Activated T-helper 2 cell treated with anti-CD3 and anti-CD28 coated beads, Interferon-gamma antibody, Interleukin-2, Interleukin-4, amounts not matched to agents 10 μg/mL and 5 μg/mL and 100 μg/mL, durations not matched to agents 14 hours and 24 hours and 36 hours (primary cell): ENCODE measurements at places on chromosomes 3 and 15. TPM values are rescaled to one million over a fixed set of nuclear protein-coding genes. Genes with fewer than 3 reads are reported as not detected.

DNA sequence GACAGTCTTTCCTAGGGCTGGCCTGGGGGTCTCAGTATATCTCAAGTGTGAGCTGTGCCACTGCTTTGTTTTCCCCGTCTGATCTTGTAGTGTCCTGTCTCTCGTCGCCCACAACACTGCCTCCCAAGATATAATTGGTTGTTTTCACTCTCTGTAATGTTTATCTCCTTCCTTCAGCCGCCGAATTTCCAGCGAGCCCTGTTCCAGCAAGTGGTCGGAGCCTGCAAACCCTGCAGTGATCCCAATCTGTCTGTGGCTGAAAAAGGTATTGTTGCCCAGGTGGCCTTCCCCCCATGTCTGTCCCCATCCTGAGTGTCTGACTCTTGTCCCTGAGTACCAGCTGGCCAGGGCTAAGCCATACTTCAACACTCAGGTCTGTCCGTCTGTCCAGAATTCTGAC lies 9.5 kb upstream of the MANF start:
- no peaks in the 10 kb centered on the region for H3K4me1 ChIP-seq
- no peak for DNase-seq
- H3K4me3 ChIP-seq = no peak overlapping the region
- no peak overlapping the region for H3K27ac ChIP-seq
- H3K27me3 ChIP-seq = no peaks in the 10 kb centered on the region

DNA sequence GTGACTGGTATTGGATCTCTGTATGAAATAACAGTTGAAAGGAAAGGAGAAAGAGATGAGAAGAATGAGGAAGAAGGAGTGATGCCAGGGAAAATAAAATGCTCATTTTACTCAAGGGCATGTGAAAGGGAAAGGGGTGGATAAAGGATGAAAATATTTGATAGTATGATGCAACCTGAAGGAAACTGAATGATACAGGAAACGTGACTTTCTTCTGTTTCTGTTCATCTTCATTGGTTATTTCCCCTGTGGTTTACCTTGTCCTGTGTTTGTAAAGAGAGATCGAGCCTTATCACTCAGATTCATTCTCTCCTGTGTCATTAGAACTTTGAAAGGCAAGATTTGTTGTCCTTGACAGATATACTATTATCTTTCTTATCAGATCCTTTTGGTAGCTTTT lies 243.6 kb upstream of the SLITRK3 start:
- DNase-seq = no peak
- H3K36me3 ChIP-seq = no peaks in the 10 kb centered on the region
- no peak overlapping the region for H3K4me3 ChIP-seq
- no peaks in the 10 kb centered on the region for H3K27me3 ChIP-seq

GRCh38 chr3:126397610-126398422 lies 3.1 kb downstream of the CFAP100 start:
- no peaks in the 10 kb centered on the region for H3K4me1 ChIP-seq
- peaks cover 17% of the 10 kb centered on the region for H3K27me3 ChIP-seq
- no peak overlapping the region for H3K27ac ChIP-seq

GRCh38 chr3:150408221-150409124 lies at the start of gene TSC22D2:
Gene TSC22D2, plus strand, starts transcription at chr3:150408298. Its CDS starts 1,053 bp downstream, at chr3:150409351.
- H3K36me3 ChIP-seq = peaks cover 28% of the 10 kb centered on the region
- peaks cover 26% of the 10 kb centered on the region for H3K4me1 ChIP-seq
- peak within 1 kb of the TSS; percentile 90 for H3K27ac ChIP-seq
- H3K4me3 ChIP-seq = peak within 1 kb of the TSS; percentile 93
- DNase-seq = peak; percentile 92
- H3K27me3 ChIP-seq = peaks cover 7% of the 10 kb centered on the region

- no peaks in the 10 kb centered on the region for H3K36me3 ChIP-seq
- no peak overlapping the region for H3K27ac ChIP-seq
- no peak overlapping the region for H3K4me3 ChIP-seq
- peaks cover 36% of the 10 kb centered on the region for H3K27me3 ChIP-seq
- DNase-seq = no peak
Measured at GRCh38 chr15:63378946-63379345, 2.7 kb downstream of the CA12 start.

- H3K4me3 ChIP-seq = no peak overlapping the region
- no peaks in the 10 kb centered on the region for H3K36me3 ChIP-seq
- no peak overlapping the region for H3K27ac ChIP-seq
- no peaks in the 10 kb centered on the region for H3K4me1 ChIP-seq
- peaks cover 25% of the 10 kb centered on the region for H3K27me3 ChIP-seq
Measured at GRCh38 chr15:83306561-83306960, 22.1 kb upstream of the BNC1 start.

DNA sequence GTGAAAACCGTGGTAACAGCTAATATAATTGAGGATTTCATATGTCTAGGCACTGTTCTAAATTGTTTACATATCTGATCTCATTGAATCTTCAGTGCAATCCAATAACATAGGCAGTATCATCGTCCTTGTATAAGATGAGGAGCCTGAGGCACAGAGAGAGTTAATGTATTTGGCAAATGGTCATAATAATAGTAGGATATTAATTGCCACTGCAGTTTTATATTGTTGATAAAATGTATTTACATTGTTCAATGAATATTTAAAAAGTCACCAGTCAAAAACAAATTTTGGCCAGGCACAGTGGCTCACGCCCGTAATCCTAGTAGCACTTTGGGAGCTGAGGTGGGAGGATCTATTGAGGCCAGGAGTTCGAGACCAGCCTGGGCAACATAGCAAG lies 88.5 kb downstream of the EEFSEC start:
- H3K27me3 ChIP-seq = no peaks in the 10 kb centered on the region
- H3K4me1 ChIP-seq = peaks cover 9% of the 10 kb centered on the region
- H3K36me3 ChIP-seq = peaks cover 4% of the 10 kb centered on the region
- no peak for DNase-seq
- H3K27ac ChIP-seq = no peak overlapping the region

DNA sequence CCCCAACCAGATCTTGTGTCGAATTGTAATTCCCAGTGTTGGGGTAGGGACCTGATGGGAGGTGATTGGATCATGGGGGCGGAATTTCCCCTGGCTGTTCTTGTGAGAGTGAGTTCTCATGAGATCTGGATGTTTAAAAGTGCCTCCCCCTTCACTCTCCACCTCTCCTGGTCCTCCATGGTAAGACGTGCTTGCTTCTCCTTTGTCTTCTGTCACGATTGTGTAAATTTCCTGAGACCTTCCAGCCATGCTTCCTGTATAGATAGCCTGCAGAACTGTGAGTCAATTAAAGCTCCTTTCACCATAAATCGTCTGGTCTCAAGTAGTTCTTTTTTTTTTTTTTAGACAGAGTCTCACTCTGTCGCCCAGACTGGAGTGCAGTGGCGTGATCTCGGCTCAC lies 42.3 kb downstream of the NR1D2 start:
- peaks cover 4% of the 10 kb centered on the region for H3K4me1 ChIP-seq
- no peak for DNase-seq
- H3K4me3 ChIP-seq = no peak overlapping the region
- no peaks in the 10 kb centered on the region for H3K36me3 ChIP-seq

DNA sequence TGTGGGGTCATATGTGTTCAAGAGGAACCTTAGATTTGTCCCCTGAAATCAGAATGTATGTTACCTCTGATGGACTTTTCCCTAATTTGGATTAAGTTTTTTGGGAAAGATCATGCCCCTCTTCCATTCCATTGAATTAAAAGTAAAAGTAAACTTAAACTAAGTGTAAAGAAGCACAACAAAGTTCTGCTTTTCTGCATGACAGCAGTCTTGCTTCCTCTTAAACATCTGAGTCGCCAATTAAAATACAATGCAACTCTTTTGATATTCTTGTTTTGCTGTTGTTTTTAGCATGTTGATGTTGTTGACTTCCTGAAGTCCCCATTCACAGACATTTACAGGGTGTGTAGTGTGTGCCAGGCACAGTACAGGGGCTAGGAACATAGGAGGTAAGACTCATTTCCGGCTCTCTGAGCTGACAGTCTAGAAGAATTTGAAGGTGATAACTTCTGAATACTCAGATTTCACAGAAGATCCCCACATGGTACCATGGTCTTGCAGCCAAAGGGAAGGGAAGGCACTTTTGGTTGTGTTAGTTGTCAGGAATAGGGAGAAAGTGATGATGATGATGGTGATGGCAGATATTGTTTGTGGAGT lies 45.0 kb downstream of the USP13 start:
- H3K27ac ChIP-seq = no peak overlapping the region
- DNase-seq = no peak
- H3K27me3 ChIP-seq = no peaks in the 10 kb centered on the region

DNA sequence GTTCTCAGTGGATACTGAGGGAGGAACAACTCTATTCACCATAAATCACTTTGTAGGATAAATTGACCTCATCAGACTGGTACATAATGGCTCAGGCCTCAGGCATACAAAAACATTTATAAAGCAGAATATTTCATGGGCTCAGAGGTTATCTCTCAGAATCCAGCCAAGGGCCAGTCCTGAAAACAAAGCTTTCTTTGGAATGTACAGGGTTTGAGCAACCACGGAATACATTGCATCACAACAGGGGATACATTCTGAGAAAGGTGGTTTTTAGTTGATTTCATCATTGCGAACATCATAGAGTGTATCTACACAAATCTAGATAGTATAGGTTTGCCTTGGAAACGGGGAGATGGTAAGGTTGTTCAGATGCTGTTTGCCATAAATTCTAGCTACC lies 33.4 kb upstream of the CTDSPL2 start:
- H3K27me3 ChIP-seq = no peaks in the 10 kb centered on the region
- no peak for DNase-seq
- no peak overlapping the region for H3K27ac ChIP-seq
- H3K36me3 ChIP-seq = peaks cover 4% of the 10 kb centered on the region
- no peak overlapping the region for H3K4me3 ChIP-seq

- no peak overlapping the region for H3K27ac ChIP-seq
- H3K27me3 ChIP-seq = no peaks in the 10 kb centered on the region
- peaks cover 71% of the 10 kb centered on the region for H3K36me3 ChIP-seq
- no peak for DNase-seq
- H3K4me3 ChIP-seq = no peak overlapping the region
Measured at GRCh38 chr3:171198781-171199472, 172.4 kb upstream of the SLC2A2 start.

The AP3B2 gene
- not detected in 2 replicates for total RNA-seq

- no peak overlapping the region for H3K4me3 ChIP-seq
- H3K27ac ChIP-seq = no peak overlapping the region
- H3K36me3 ChIP-seq = no peaks in the 10 kb centered on the region
- peaks cover 6% of the 10 kb centered on the region for H3K4me1 ChIP-seq
- H3K27me3 ChIP-seq = no peaks in the 10 kb centered on the region
Measured at GRCh38 chr3:50390508-50391224, 31.3 kb upstream of the TMEM115 start.

The EPHB3 gene
- total RNA-seq = not detected in 2 replicates

The UACA gene
- total RNA-seq = 1.1 and 1.3 TPM in 2 replicates

The TMEM158 gene
- total RNA-seq = 1.7 and 1.9 TPM in 2 replicates

DNA sequence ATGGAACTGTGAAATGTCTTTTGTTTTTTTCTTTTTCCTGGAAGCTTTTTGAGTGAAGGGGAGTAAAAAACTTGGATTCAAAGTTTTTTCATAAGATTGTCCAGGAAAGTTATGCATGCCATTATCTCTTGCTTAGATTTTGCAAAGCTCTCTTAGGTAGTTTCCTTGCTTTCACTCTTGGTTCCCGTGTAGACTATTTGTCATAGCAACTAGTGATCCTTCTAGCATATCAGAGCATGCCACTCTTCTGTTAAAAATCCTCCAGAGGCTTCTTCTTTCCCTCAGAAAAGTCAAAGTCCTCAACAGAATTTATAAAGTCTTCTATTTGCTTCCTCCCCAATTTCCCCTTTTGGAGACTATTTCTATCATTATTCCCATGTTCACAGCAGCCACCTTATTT lies 21.1 kb downstream of the GTF2E1 start:
- peaks cover 13% of the 10 kb centered on the region for H3K36me3 ChIP-seq
- no peaks in the 10 kb centered on the region for H3K27me3 ChIP-seq
- DNase-seq = no peak
- H3K4me3 ChIP-seq = no peak overlapping the region
- peaks cover 30% of the 10 kb centered on the region for H3K4me1 ChIP-seq

The B3GNT5 gene
- total RNA-seq = 41.0 and 41.7 TPM in 2 replicates
